Activated CD4-positive, alpha-beta T cell treated with anti-CD3 and anti-CD28 coated beads for 4 hours (primary cell): ENCODE measurements at places on chromosomes 6 and 20.

GRCh38 chr20:36881331-36881730 lies 5.4 kb downstream of the TLDC2 start:
- no peak for DNase-seq

DNA sequence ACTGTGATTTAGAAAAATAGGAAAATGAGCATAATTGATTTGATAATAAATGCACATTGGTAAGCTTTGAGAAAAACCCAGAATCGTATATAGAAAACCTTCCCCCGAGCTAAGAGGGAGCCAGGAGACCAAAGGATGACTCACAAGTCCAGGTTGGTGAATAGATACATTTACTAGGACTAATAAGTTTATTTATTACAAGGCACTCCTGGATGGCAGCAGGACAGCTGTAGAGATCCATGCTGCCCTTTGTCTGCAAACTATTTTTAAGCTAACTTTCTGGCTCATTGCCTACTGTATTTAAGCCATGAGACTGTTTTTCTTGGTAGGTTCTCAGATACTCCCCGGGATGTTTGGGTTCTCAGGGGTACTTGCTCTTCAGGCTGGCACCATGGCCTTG lies 13.4 kb downstream of the CASP8AP2 start:
- DNase-seq, result no peak

DNA sequence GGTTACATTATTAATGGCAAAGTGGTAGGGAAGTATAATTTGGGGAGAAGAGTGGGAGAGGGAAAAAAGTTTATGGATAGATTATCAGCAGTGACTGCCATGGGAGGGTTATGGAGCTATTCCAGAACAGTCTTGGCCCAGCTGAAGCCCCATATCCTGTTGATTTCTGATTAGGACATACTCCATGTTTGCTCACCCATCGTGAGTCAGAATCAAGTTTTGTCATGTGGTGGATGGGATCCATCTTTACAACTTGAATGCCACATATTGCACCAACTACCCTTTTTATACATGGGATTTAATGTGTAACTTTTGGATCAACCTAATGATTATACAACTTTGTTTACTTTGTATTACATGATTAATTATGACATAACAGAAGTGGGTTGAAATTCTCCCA lies 217.0 kb downstream of the HAO1 start:
- DNase-seq, result no peak

DNA sequence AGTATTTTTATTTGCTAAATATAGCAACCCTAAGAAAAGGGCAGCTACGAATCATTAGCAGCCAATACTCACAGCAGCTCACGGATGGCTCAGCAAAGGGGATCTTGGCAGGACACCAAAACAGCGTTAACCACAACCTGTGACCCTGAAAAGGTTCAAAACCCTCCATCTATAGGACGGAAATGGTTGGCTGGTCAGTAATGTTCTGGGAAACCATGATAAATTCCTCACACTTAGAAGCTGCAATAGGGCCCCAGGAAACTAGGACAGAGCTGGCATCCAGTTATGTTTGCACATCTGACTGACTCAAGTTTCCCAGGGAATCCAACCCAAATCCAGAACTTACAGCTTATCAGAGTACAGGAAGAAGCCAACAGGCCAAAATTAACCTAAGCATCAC lies 30.9 kb upstream of the PTPRT start:
- DNase-seq, result no peak

- no peak for DNase-seq
Observed at GRCh38 chr6:161068321-161068741, 76.8 kb downstream of the MAP3K4 start.

- no peak for DNase-seq
Observed at GRCh38 chr6:133724726-133725125, 164.2 kb upstream of the TCF21 start.

GRCh38 chr6:161439093-161439492 lies 165.2 kb upstream of the AGPAT4 start:
- DNase-seq, result no peak

DNA sequence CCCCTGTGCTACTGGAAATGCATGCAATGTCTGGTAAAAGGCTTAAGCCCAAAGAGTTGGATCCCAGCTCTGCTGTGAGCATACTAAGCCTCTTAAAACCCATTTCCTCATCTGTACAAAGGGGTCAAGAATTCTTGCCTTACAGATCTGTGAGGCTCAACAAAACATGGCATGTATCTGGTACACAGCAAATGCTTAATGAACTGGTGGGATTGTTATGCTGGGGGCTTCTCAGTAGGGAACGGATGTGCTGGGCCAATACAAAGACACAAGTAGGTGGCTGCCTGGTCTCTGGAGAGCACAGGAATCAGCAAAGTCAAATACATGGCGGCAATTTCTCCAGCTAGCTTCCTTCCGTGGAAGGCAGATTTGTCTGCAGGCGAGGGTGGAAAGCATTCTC lies 62.3 kb downstream of the LAMP5 start:
- no peak for DNase-seq

DNA sequence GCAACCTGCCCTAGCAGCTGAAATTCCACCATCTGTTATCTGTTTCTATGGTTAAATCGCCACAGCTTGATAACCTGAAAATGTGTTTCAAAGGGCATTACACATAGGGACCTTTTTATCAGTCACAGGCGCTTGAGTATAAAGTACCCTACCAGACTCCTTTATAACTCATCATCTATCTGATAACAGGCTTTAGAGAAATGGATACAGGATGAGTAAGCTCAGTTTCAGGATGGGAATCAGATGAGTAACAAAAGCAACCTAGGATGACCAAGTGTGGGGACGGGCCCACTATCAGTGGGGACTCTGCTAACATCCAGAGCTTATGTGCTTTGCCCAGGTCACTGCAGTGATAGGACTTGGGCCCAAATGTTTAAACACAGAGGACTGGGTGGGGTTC lies 75.6 kb downstream of the PRND start:
- no peak for DNase-seq

DNA sequence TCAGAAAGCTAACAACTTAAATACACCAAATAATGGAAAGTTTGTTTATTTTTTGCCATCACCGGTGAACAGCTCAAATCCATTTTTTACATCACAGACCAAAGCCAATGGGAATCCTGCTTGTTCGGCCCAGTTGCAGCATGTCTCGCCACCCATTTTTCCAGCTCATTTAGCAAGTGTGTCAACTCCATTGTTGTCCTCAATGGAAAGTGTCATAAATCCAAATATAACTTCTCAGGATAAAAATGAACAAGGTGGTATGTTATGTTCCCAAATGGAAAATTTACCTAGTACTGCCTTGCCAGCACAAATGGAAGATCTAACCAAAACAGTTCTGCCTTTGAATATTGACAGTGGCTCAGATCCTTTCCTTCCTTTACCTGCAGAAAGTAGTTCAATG lies 65.3 kb upstream of the SMIM8 start:
- DNase-seq, result no peak

DNA sequence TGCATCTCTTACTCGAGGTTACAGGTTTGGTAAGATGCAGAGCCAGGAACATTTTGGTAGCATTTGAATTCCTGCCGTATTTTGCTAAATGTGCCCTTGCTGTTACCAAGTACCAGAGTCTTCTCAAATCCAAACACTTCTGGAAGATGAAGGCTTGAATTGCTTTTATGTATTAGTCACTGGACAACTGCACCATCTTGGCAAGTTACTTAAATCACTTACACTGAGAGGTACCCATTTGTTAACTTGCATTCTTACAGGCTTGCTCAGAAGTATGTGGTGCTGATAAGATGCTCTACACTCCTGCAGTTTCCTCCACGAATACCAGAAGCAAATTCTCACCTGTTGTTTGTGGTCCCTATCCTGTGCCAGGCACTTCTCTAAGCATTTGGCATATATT lies 12.7 kb downstream of the IL22RA2 start:
- DNase-seq, result no peak

- no peak for DNase-seq
Observed at GRCh38 chr6:131949620-131949908, 1.6 kb downstream of the CCN2 start.

GRCh38 chr6:120924214-120924613 lies 410.1 kb downstream of the TBC1D32 start:
- DNase-seq, result no peak

- DNase-seq, result no peak
Observed at GRCh38 chr6:41675992-41676391, 37.7 kb downstream of the MDFI start.

DNA sequence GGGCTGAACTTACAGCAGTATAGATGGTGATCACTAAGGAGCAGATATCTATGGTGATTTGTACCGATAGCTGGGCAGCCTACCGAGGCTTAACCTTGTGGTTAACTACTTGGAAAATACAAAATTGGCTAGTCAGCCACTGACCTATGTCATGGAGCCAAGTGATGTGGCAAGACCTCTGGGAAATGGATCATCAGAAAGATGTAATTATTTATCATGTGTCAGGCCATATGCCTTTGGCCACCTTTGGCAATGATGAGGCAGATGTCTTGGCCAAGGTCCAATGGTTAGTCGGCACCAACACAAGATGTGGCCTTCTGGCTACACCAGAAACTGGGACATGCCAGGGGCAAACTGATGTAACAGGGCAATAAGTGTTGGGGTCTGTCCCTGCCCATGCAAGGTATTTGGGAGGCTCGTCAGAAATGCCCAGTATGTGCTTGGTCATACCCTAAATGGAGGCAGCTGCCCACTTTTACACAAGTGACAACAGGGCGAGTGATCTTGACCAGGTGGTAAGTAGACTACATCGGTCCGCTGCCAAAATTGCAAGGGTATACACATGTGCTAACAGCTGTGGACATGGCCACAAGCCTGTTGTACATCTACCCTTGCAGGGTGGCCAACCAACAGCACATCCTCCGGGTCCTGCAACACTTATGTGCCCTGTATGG lies 30.1 kb downstream of the HDDC2 start:
- no peak for DNase-seq
